ENCODE measurements at places on chromosomes 2 and 18.

- no peak for DNase-seq
These were observed 7.0 kb upstream of the NUP35 start for GRCh38 chr2:183117226-183117625.

DNA sequence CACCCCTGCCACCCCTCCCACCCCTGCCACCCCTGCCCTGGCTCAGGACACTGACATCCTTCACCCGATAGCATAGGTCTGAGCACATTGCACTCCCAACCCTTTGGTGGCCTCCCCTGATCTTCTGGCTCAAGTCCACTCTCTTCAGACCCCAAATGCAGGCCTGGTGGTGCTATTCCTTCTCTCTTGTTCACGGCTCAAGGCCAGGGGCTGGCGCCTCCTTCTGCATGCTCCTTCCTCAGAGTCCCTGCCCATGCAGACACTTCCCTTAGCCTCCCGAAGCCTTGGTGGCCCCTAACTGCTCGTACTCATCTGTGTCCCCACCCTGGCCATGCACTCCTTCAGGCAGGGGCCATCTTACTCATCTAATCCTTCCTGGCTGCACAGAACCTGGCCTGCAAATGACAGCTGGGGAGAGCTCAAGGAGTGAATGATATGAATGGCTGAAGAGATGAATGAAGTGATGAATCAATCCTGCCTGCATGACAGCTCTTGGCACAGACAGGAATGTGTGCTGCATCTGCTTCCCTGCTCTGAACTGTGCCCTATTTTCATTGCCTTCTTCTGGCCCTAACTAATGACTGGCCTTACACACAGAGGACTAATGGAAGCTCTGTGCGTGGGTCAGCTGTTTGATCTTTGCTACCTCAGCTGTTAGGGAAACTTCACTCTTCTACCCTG lies 290.8 kb downstream of the DYSF start:
- no peak for DNase-seq

- no peak for DNase-seq
These were observed 771.0 kb upstream of the CDH2 start for GRCh38 chr18:28947900-28948299.

- DNase-seq, result no peak
These were observed 112.9 kb downstream of the NR4A2 start for GRCh38 chr2:156219491-156220100.

GRCh38 chr2:211026109-211026508 lies 469.7 kb downstream of the CPS1 start:
- no peak for DNase-seq

All from pons (tissue), 1 donor.